GM18507 (cell line): ENCODE measurements at places on chromosomes 4 and X.

DNA sequence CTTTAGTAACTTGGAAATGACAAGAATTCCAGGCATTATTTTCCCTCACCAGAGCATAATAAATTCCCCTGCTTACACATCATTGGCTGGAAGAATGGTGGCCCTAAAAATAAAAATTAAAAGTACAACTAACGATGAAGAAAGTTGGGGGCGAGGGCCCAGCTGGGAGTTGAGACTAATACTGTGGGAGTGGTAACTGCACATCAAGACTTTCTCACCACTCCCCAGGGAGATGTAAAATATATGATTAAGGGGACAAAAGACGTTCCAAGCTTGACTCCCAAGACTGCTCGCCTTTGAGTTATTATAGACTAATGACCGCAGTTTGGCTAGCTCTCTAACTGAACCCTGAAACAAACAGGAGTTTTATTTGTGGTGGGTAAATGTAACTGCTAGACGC, 30.0 kb downstream of the SMIM31 start:
- no peak for DNase-seq

DNA sequence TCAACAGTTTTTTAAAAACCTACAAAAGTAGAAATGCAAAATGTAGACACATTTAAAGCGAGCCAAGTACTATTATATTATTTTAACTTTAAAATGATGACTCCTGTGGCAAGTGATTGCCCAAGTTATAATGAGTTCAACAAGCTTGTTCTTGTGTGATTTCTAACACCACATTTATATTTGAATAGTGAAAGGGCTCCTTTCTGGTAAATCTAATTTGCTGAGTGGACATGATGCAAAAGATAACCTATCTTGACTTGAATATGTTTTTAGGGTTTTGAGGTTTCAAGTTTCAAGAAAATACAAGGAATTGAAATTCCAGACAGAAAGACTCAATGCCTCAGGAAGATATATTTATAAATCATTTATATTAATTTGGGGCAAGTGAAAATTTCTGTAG, 1.1 kb upstream of the EPGN start:
- DNase-seq, result no peak

DNA sequence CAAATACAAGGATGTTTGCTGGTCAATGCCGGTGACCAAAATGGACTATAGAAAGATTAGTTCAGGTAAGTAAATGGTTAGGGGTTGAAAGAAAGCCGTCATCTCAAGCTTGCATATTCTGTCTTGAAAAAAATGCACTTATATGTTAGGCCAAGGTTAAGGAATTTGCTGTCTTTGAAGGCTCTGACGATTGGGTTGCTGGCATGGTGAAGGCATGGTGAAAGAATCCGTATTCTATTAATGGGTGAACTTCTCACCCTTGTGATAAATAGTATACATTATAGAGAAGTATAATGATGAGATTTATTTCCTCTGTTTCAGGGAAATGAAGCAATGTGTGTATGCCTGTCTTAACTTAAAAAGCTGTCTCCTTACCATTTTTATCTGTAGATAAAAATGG, 132.6 kb downstream of the ADGRL3 start:
- DNase-seq, result no peak

GRCh38 chr4:61198686-61199085, 1.4 kb upstream of the ADGRL3 start:
- no peak for DNase-seq

DNA sequence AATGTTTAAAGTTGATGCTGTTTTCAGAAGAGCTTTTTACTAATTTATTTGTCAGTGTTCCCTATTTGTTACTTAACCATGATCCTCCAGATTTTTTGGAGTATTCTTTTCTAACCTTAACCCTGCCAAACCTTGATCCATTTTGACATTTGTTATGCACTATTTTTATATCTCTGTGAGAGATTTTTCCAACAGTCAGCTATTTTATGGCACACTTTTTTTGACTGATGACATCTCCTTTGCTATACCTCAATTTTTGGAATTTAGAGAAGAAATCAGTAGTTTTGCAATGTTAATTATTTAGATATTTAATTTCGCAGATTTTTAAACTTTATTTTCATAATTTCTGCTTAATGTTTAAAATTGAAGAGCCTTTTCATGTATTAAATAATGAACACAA, 66.0 kb downstream of the CPEB2 start:
- DNase-seq, result no peak

DNA sequence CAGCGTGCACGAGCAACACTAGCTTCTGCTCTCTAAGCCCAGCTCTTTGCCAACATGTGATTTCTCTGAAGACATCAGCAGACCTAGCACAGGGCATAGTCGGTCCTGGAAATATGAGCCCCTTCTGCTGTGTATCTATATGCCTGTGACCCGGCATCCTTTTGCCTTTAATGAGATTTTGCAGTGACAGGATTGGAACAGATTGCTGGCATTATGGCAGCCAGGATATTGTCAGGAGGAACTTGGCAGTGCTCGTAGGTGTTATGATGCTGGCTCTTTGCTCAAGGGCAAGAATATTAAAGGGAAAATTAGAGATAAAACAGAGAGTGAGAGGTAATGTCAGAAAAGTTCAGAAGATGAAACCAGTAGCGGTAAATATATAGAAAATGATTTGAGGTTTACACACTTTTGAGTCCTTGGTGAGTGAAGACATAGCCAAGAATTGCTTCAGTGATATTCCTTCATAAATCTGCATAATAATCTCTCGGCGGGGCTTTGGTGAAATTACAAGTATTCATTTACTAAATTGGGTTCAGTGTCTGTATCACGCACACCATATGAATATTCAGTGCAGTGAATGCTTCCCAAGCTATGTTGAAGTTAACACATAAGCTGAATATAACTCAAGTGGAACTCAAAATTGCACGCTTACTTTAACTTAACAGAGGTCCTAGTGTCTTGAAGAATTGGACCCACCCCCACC, 502.1 kb upstream of the NR3C2 start:
- no peak for DNase-seq

DNA sequence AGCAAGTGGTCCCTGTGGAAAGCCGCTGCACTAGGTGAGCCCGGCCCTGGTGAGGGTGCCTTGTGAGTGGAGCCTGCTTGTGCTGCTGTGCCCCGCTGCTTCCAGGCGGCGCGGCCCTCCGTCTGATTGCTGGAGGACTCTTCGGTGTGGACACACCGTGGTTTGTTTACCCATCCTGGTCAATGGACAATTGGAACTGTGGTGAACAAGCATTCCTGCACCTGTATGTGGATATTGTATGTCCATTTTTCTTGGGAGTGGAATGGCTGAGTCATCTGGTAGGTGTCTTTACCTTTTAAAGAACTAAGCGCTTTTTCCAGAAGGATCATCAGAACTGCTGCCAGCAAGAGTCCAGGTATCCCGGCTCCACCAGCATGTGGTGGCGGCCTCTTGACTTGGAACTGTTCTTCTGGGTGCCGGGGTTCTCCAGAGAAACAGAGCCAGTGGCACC, 15.6 kb downstream of the MAEA start:
- no peak for DNase-seq

DNA sequence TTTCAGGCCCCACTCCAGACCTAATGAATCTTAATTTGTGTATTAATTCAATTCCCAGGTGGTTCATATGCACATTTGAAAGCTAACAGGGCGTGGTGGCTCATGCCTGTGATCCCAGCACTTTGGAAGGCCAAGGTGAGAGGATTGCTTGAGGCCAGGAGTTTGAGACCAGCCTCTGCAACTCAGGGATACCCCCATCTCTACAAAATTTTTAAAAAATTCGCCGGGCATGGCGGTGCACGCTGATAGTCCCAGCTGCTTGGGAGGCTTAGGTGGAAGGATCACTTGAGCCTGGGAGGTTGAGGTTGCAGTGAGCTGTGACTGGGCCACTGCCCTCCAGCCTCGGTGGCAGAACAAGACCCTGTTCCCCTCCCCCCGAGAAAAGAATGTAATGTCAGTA, 31.2 kb downstream of the ADD1 start:
- DNase-seq, result no peak

- DNase-seq, result no peak
Measured at GRCh38 chr4:98773638-98774037, 115.2 kb upstream of the TSPAN5 start.

GRCh38 chr4:10620935-10621488, 63.6 kb downstream of the CLNK start:
- DNase-seq, result no peak

DNA sequence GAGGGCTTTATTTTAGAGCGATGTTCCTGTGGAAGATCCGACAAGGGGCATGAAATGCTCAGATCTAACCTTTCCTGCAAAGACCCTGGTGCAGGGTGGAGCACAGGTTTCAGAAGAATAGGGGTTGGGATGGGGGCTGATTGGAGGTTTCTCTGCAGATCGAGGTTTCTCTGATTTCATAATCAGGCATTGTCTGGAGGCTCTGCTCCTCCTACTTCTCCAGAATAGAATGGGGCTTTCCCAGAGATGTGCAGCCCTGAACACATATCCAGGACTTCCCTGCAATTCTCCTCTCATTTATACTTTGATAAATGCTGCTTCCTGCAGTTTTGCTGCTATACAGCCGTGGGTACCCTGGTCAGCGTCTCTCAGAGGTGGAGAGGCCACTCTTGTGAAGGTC, 397.6 kb upstream of the BOD1L1 start:
- no peak for DNase-seq

DNA sequence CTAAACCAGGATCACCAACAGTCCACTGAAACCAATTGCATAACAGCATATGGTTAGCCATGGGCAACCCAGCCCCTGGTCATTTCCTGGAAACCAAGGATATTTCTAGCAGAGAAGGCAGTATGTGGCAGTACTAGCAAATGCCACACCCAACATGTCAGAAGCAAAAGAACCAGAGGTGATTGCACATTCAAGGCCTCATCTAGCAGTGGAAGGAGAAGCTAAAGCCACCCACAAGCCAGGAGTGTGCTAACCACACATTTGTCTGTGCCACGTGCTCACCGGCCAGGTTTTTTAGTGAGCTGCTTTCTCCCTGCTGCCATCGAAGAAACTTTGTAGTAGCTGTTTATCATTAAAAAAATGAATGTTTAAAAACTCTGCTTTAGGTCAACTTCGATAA, 42.0 kb downstream of the TEC start:
- DNase-seq, result no peak

GRCh38 chr4:174358829-174359228, 75.1 kb downstream of the CEP44 start:
- peak; percentile 35 for DNase-seq

- DNase-seq, result no peak
Measured at GRCh38 chr4:182325848-182326255, 82.7 kb downstream of the TENM3 start.

DNA sequence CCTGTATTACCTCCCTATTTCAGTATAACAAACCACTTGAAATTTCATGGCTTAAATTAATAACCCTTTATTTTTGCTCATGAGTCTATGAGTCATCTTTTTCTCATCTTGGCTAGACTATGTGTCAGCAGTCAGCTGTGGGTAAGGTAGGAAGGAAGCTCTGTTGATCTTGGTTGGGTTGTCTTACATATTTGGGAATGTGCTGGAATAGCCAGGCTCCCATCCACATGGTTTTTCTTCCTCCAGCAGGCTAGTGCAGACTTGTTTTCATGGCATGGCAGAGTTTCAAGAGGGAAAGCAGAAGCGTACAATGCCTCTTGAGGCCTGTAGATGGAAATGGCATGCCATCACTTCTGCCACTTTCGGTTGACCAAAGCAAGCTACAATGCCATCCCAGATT, 89.7 kb downstream of the LINC00632 start:
- DNase-seq, result no peak

- no peak for DNase-seq
Measured at GRCh38 chrX:80334583-80334982, 85.7 kb upstream of the TENT5D start.

DNA sequence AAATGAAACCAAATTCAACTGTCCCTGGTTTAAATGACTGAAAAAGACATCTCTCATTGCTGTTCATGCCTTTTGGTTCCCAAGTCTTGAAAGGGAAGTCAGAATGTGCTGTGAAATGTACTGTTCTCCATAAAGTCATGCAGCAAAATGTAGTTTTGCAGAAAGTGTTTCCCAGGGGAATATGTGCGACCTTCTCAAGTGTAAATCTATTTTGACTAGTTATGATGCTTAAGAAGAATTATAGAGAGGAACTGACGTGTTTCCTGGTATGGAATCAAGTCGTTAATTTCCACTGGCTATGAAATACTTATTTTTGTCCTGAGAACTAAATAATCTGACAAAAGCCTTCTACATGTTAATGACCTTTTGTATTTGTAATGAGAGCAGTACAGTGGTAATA, 223.1 kb downstream of the CLCN4 start:
- DNase-seq, result no peak

- no peak for DNase-seq
Measured at GRCh38 chr4:120865985-120866384, 56.5 kb downstream of the PRDM5 start.

DNA sequence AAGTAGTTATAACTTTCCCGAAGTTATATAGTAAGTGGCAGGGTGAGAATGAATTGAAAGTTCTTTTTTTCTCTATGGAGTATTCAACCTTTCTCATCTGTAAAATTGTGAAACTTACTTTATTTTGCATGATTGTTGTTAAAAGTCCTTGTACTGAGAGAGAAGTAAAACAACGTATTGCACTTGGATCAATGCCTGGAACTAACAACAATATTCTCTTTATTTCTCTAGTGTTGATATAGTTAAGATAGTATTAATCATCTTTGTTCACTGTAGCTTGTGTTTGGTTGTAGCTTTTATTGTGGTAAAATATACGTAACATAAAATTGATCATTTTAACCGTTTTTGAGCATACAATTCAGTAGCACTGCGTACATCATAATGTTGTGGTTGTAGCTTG, 48.7 kb downstream of the STIM2 start:
- DNase-seq, result no peak

GRCh38 chr4:177573507-177573906, 131.3 kb upstream of the AGA start:
- no peak for DNase-seq

DNA sequence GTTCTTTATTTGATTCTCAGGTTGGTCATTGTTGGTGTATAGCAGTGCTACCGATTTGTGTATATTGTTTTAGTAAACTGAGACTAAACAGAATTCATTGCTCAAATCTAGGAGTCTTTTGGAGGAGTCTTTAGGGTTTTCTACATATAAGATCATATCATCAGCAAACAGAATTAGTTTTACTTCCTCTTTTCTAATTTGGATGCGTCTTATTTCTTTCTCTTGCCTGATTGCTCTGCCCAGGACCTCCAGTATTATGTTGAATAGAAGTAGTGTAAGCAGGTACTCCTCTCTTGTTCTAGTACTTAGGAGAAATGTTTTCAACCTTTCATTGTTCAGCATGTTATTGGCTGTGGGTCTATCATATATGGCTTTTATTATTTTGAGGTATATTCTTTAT, 92.6 kb downstream of the IQCM start:
- no peak for DNase-seq

- no peak for DNase-seq
Measured at GRCh38 chrX:143437439-143437838, 79.8 kb downstream of the SPANXN3 start.

- no peak for DNase-seq
Measured at GRCh38 chr4:150909116-150909515, 106.0 kb downstream of the LRBA start.

GRCh38 chrX:26597981-26598380, 382.0 kb downstream of the MAGEB5 start:
- DNase-seq, result no peak

DNA sequence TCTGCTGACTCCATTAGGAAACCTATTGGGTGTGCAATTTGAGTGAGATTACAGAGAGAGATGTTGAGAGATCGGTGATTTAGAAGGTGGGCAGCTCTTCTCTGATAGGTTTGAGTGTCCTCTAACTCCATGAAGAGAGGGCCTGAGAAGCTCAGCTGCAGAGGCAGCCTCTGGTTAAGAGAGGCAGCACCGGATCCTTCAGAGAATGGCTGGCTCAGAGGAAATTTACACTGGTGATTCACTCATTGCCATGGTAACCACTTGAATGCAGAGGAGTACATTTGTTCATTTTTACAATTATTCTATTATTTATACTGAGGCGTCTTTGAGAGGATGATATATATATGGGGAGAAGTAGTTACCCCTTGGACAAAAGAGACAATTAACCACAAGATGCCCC, 171.7 kb downstream of the PDGFRA start:
- DNase-seq, result no peak
